BJ (cell line): ENCODE measurements at places on chromosomes 3 and 15. TPM values are rescaled to one million over a fixed set of nuclear protein-coding genes. Genes with fewer than 3 reads are reported as not detected.

Gene WDR72
- not detected in 2 replicates for polyA plus RNA-seq

DNA sequence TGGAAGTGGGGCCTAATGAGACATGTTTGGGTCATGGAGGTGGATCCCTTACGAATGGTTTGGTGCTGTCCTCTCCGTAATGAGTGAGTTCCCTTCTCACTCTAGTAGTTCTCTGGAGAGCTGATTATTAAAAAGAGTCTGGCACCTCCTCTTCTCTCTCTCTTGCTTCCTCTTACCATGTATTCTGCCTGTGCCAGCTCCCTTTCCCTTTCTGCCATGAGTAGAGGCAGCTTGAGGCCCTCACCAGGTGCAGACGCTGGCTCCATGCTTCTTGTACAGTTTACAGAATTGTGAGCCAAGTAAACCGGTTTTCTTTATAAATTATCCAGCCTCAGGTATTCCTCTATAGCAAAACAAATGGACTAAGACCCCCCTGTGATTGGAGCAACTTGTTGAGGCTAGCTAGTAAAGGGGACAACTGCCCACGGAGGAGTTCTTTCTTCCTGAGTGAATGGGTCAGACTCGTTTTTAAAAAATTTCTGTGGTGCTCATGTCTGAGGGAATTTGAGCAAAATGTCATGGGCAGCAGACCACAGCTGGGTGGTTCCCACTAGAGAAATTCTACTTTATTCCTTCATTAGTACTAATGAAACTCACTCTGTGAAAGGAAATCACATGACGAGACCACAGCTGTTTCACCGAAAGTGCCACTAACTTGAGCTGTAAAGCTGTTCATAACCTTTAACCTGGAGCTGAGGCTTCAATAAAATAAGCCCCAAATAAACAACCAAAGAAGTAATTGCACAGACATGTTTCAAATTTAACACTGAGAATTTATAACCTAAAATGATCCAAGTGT, 210.0 kb downstream of the NFKBIZ start:
- no peak for DNase-seq

DNA sequence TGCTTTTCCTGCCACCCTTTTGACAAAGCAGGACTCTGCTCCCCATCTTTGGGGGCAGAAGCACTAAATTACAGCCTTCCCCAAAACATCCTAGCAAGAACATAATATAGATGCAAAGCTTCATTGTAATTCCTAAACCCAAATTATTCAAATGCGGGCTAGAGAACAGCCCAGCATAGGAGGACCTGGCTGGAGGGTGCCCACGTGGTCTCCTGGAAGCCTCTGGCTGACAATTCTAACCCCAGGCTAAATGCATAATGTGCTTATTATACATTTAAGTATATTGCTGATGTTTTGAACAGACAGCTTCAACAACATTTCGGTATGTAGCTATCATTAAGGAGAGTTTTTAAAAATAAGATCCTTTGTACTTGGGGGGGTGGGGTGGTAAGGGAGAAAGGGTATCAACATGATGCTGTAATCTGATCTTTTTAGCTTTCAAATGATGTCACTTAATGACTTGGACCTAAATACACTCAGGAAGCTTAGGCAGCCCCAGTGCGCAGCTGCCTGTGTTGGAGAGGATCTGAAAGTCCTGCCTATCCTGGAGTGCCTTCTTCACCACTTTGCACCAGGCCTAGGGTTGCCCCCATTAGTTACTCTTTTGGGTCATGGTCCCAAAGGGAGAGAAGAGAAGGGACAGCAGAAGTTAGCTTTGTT, 57.2 kb upstream of the USP3 start:
- no peak for DNase-seq

DNA sequence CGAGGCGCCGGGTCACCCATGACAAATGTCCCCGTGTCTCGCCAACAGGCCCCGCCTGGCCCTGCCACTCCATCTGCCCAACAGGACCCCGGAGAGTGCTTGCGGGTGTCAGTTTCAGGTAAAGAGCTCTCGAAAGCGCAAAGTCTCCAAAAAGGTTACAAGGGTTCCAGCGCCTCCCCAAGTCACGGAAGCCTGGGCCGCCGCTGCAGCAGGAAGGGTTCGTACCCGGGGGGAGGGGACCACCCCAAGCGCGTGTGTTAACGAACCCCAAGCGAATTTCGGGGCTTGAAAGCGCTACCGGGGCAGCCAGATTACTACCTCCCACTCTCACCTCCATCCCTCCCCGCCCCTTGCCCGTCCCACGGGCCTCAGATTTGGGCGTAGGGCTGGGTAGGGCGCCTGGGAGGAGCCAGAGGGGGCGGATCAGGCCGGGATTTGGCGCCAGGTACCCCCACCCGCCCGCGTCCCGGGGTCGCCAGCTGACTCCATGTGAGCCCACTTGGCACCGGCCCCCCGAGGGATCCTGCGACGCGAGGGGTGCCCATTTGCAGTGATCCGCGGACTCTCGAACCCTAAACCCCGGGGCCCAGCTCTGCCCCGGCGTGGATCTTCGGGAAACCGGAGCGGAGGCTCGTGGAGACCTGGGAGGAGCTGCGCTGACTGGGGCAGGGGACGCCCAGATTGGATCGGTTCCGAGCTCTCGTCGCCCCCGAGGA, 85.9 kb downstream of the NR2F2 start:
- DNase-seq, result no peak

DNA sequence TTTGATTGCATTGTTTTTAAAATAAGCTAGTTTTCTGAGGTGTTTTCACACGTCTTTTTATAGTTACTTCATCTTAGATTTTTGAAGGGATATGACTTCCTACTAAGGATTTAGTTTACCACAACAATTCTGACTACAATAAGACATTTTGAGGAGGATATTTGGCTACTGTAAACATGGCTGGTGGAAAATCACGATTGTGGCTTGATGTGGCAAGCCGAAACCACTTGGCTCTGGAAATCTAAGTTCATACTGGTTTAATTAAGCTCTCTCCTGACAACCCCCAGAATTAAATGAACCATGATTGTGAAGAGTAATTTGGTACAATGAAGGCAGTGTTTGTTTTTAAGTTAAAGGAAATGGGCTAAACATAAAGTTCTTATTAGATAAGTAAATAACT, 30.8 kb downstream of the ST3GAL6 start:
- no peak for DNase-seq
